ENCODE measurements at places on chromosomes 7 and 10.

GRCh38 chr10:58356756-58357155, 21.9 kb downstream of the UBE2D1 start:
- no peak for DNase-seq

DNA sequence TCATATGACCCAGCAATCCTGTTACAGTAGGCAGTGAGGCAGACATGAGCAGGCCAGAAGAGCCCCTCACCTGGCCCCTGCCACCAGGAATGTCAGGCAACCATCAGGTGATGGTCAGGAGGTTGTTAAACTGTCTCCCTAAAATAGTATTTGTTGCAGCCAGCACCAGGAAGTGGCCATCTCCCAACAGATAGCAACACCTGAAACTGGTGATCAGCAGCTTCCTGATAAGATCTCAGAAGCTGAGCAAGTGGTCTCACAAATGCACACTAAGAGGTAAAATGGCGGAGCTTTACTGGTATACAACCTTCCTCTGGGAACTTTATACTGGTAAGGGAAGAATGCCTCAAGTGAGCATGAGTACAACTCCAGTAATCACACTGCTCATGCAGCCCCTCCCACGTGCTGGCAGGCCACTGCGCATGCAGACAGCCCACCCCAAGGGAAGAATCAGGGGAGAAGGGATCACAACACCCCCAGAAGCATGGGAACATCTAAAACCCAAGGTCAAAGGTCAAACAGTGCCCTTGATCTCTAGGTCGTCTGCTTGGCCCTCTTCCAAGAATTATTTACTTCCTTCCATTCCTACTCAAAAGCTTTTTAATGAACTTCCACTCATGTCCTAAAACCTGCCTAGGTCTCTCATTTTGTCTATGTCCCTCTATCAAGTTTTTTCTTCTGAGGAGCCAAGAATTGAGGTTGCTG, 133.5 kb downstream of the DOCK4 start:
- no peak for DNase-seq

- peak; percentile 69 for DNase-seq
These were observed 15.6 kb downstream of the LYZL1 start for GRCh38 chr10:29304264-29304994.

- no peak for DNase-seq
These were observed 7.3 kb downstream of the SEPHS1 start for GRCh38 chr10:13340626-13341376.

GRCh38 chr7:142583446-142583845, 165.8 kb upstream of the PRSS1 start:
- DNase-seq: peak; percentile 84

DNA sequence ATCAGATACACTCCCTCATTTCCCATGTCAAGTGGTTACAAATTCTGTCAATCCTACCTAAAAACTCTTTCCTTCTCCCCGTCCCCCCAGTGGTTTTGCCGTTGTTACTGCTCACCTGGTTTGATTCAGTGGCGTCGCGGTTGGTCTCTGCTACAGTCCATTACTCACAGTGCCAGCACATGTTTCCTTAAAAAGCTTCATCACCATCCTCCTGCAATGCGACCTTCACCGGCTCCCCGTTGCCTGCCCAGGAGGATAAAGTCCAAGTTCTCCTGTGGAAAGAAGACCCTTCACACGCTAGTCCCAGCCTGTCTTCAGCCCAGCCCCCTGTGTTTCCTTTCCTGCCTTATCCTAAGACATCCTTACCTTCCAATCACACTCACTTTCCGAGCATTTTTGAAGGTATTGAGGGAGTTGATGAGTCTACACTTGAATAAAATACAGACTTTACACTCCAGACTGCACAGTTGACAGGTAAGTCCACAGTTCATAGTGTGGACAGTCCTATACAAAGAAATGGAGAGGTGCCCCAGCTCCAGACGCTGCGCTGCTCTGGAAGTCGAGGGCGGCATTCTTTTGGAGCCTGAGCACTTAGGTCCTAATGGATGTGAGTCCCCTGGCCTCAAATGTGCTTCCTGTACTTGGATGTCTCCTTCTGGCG, 3.4 kb upstream of the LARP4B start:
- no peak for DNase-seq

Data from suppressor macrophage (primary cell).